ENCODE measurements at places on chromosomes 16 and 17. TPM values are rescaled to one million over a fixed set of nuclear protein-coding genes. Genes with fewer than 3 reads are reported as not detected.
A peak's percentile ranks its signal among the peaks of the same experiment; 100 is the strongest.

- peaks cover 1% of the 10 kb centered on the region for H3K4me1 ChIP-seq
- H3K27me3 ChIP-seq, result no peaks in the 10 kb centered on the region
- H3K4me3 ChIP-seq, result no peak within 1 kb of the TSS
- no peaks in the 10 kb centered on the region for H3K36me3 ChIP-seq
Measured at GRCh38 chr16:31135535-31136286, at the start of gene PRSS8. TSS of gene PRSS8 (minus strand) at chr16:31135727. CDS start at chr16:31135498, 229 bp downstream.

DNA sequence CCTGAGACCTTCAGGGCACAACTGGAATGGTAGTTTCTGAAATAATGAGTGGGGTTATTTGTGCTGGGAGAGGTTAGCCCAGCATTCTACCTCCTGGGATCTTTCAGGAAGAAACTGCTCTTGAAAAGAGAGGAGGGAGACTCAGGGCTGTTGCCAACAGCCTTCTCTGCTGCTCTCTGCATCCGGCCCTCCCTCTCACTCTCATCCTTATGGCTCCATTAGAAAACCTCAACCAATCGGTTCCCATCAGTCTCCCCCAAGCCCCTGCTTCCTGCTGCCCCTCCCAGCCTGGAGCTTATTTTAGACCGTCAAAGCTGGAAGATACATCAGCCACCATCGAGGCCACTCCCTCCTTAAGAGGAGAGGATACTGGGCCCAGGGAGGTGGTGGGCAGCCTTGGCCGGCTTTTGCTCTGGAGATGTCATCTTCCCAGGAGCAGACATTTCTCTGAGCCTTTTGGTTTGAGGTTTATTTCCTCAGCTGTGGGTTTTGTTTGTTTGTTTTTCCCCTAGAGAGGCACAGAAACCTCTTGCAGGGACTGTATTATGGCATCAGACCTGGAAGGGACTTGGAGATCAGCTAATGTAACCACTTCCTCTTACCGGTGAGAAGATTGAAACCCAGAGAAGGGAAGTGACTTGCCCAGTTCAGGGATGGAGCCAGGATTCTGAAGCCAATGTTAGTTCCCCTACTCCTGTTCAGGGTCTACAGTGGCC lies 2.7 kb downstream of the MPRIP start:
- peak overlapping the region; percentile 93 for H3K4me3 ChIP-seq
- DNase-seq, result peak; percentile 17
- no peaks in the 10 kb centered on the region for H3K27me3 ChIP-seq
- no peaks in the 10 kb centered on the region for H3K36me3 ChIP-seq
- H3K27ac ChIP-seq, result peak overlapping the region; percentile 45

DNA sequence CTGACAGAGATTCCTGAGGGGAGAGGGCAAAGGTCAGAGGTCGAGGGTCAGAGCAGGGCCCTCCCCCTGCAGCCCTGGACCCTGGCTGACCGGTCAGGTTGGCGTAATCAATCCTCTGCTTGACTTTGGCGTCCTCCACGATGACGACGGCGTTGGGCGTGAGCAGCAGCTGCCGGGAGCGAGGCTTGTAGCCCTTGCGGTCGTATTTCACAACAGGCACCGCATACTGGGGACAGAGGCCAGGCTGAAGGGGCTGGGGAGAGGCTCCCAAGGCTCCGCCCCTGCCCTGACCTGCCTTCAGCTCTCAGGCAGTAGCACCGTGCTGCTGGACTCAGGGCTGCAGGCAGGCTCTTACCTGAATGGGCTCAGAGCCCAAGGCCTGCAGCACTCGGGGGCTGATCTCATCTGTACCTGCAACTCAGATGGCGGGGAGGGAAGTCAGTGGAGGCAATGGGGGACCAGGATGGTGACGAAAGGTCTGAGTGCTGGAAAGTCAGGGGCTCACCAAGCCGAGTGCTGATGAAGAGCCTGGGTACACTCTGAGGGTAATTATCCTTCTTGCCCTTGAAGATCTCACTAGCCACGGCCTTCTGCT lies 12.0 kb upstream of the CRK start:
- H3K36me3 ChIP-seq, result peaks cover 14% of the 10 kb centered on the region
- no peak for DNase-seq
- peaks cover 9% of the 10 kb centered on the region for H3K27me3 ChIP-seq
- no peak overlapping the region for H3K4me3 ChIP-seq

DNA sequence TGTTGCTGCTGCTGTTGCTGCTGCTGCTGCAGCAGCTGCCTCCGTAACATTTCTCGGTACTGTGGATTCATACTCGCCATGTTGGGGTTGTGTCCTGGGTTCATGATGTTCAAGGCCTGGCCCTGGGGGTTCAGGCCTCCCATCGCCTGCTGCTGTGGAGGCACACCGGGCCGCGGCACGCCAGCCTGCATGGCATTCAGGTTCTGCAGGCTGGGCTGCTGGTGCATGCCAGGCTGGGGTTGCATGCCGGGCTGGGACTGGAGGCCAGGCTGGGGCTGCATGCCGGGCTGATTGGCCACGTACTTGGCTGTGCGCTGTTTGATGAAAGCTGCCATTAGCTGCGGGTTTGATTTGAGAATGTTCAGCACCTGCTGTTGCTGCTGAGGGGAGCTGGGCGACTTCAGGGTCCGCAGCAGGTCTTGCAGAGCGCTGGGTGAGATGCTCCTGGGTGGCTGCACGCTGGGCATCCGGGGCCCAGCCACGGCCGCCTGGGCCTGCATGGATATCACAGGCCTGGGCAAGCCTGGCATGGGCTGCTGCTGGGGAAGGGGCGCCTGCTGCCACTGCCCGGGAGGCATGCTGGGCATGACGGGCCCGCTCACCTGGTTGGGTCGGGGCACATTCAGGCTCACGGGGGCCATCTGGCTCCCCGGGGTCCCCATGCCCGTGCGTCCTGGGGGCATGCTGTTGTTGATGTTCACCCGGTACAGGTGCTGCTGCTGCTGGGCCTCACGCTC lies 11.3 kb upstream of the TRAP1 start:
- DNase-seq, result no peak
- H3K4me1 ChIP-seq, result peaks cover 2% of the 10 kb centered on the region
- H3K27ac ChIP-seq, result no peak overlapping the region

DNA sequence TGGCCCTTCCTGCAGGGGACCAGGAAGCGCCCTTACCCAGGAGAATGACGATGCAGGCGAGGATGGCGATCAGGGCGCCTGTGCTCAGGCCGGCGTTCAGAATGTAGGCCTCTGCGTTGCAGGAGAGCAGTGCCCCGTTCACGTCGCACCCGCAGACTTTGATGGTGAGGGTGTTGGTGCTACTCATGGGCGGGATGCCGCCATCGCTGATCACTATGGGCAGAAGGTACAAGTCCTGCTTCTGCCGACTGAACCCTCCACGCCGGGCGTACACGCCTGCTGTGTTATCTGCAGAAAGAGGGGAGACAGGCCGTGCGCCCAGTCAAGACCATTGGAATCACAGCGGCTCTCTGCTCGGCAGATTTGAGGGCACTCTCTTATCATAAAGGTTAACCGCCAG lies 171.1 kb downstream of the CDH11 start:
- H3K27ac ChIP-seq, result no peak overlapping the region
- no peaks in the 10 kb centered on the region for H3K4me1 ChIP-seq
- no peaks in the 10 kb centered on the region for H3K27me3 ChIP-seq
- no peaks in the 10 kb centered on the region for H3K36me3 ChIP-seq
- no peak overlapping the region for H3K4me3 ChIP-seq

Gene SULT1A2
- total RNA-seq, result 0.81 TPM

Measured in activated CD8-positive, alpha-beta T cell treated with anti-CD3 and anti-CD28 coated beads for 36 hours (primary cell).